ENCODE measurements at places on chromosomes 6 and 20. TPM values are rescaled to one million over a fixed set of nuclear protein-coding genes. Genes with fewer than 3 reads are reported as not detected.

Gene RGS17
- total RNA-seq: 6.3 TPM

Gene MRPL14
- total RNA-seq: 75.2 TPM

Gene CD2AP
- total RNA-seq: 17.7 TPM

Gene CTCFL
- not detected for total RNA-seq

Gene NKX2-2
- not detected for total RNA-seq

Gene SOBP
- total RNA-seq: 0.75 TPM

Gene SHLD1
- 7.3 TPM for total RNA-seq

Gene GLYATL3
- not detected for total RNA-seq

Gene NKAPL
- total RNA-seq: not detected

Gene TRAPPC3L
- not detected for total RNA-seq

Gene TRIM10
- total RNA-seq: not detected

Gene FAM83C
- 0.14 TPM for total RNA-seq

Gene KCNK15
- 0.59 TPM for total RNA-seq

Gene PPP1R3G
- total RNA-seq: 2.2 TPM

Gene GDAP1L1
- not detected for total RNA-seq

Gene PREX1
- total RNA-seq: 13.6 TPM

Gene DPPA5
- total RNA-seq: not detected

Gene BMP2
- 0.30 TPM for total RNA-seq

Gene GNAS-AS1
- total RNA-seq: not detected

Gene LAMA5
- total RNA-seq: 400 TPM

Gene HCRTR2
- total RNA-seq: not detected

Gene BPIFB2
- not detected for total RNA-seq

Gene C6orf118
- total RNA-seq: 0.13 TPM

Gene GGTLC1
- total RNA-seq: not detected

Gene EGFL8
- 1.8 TPM for total RNA-seq

Gene SRMS
- total RNA-seq: 0.12 TPM

Gene TFAP2D
- total RNA-seq: not detected

All from A549 treated with Hydrocortisone at 1 μM for 4 hours (cell line).